ENCODE measurements at places on chromosomes 7 and 10.
A peak's percentile ranks its signal among the peaks of the same experiment; 100 is the strongest.

DNA sequence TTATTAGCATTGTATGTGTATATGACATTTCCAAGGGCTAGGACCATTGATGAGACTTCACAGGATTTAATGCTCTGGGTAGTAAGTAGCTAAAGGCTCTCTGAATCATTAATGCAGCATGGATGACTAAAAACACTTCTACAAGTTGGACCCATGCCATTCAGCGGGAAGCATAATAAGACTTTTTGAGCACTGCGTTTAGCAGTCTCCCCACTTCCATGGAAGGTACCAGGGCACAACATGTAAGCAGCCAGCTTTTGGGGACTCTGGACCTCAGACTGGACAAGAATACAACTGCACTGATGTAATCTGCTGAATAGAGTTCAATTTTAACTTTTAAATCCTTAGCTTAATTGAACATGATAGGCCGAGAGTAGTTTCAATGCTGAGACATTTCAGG lies 191.7 kb upstream of the IMMP2L start:
- no peak for DNase-seq

DNA sequence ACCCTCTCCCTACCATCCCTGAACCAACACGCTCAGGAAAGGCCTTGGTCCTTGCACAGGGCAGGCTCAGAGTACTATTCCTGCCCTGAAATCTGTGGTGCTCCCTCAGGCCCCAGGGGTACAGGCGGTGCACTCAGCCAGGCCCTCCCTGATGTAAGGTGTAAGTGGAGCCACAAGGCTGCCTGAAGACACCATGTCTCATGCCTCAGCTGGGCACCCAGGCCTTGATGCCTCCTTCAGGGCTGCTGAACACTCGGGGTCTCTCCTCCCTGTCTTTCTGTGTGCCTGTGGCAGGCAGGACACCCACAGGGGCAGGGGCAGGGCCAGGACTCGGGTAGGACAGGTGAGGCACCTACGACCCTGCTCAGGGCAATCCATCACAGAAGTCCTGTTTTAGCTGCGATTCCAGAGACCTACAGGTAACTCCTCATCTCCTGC lies 22.9 kb upstream of the ANTXRL start:
- no peak for DNase-seq

GRCh38 chr7:11239316-11239715 lies 265.6 kb downstream of the PHF14 start:
- DNase-seq: no peak

DNA sequence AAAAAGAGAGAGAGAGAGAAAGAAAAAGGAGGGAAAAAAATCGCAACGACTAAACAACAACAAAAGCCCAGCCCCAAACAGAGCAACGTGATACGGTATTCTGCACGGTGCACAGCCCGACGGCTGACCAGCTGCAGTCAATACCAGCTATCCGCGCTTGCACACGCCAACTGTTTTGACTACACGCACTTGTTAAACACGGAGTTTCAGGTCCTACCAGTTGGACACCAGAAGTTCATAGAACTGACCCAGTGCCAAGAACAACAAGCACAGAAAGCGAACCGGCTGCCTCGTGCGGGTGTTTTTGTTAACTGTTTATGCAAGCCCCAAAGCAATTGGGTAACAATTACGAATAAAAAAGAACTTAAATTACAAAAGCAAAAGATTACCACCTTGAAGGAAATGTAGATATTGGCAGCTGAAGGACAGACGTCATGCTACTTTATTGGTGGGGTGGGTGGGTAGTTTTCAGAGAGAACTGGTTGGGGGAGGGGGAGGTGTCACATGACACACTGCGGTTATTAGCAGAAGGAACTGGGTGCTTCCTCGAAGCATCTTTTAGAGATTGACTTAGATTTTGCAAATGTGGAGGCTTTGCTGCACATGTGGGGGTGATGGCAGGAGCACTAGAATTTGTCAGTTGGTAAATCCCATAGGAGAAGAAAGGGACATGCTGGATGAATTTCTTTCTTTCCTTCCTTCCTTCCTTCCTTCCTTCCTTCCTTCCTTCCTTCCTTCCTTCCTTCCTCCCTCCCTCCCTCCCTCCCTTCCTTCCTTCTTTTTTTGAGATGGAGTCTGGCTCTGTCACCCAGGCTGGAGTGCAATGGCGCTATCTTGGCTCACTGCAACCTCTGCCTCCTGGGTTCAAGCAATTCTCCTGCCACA lies 110.6 kb upstream of the EFCAB10 start:
- peak; percentile 44 for DNase-seq

Measured in activated naive CD4-positive, alpha-beta T cell treated with anti-CD3 and anti-CD28 coated beads, Interleukin-2, amount 50 U/mL, for 16 hours (primary cell).